ENCODE measurements at places on chromosomes 2 and 18. TPM values are rescaled to one million over a fixed set of nuclear protein-coding genes. Genes with fewer than 3 reads are reported as not detected.

The FBXO48 gene
- 1.3 TPM for total RNA-seq

The C2orf72 gene
- 1.3 TPM for total RNA-seq

The LHCGR gene
- total RNA-seq = 0.31 TPM

The AGXT gene
- total RNA-seq = 0.16 TPM

The LYG2 gene
- total RNA-seq = not detected

The KRTCAP3 gene
- 41.9 TPM for total RNA-seq

The MGAT5 gene
- 47.7 TPM for total RNA-seq

The KIF1A gene
- total RNA-seq = 279 TPM

DNA sequence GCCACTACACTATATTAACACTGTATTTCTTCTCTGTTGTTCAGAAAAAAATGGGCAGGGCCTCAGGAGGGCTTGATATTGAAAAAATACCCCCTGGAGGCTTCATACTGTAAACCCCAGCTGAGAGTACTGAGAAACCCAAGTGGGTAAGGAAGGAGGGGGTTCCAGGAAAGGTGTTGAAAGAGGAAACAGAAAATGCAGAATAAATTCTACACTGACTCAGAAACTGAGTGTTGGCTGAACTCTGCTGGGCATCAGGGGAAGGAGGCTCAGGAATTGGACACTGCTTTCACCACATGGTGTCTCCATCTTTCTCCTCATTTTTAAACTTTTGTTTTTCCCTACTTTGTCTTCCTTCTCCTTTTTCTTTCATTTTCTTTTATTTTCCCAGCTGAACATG is 253.7 kb downstream of the DYM start:
- H3K36me3 ChIP-seq = peaks cover 8% of the 10 kb centered on the region
- no peak overlapping the region for H3K4me3 ChIP-seq
- H3K4me1 ChIP-seq = 0 out of 2 replicates have a peak, but pooled peaks cover 2% of the 10 kb centered on the region
- no peak for DNase-seq

GRCh38 chr2:95327861-95328260 is 30.7 kb downstream of the KCNIP3 start:
- 0 out of 2 replicates have a peak, but pooled peaks cover 2% of the 10 kb centered on the region for H3K4me1 ChIP-seq
- H3K4me3 ChIP-seq = no peak overlapping the region
- H3K36me3 ChIP-seq = no peaks in the 10 kb centered on the region
- H3K27me3 ChIP-seq = no peaks in the 10 kb centered on the region

DNA sequence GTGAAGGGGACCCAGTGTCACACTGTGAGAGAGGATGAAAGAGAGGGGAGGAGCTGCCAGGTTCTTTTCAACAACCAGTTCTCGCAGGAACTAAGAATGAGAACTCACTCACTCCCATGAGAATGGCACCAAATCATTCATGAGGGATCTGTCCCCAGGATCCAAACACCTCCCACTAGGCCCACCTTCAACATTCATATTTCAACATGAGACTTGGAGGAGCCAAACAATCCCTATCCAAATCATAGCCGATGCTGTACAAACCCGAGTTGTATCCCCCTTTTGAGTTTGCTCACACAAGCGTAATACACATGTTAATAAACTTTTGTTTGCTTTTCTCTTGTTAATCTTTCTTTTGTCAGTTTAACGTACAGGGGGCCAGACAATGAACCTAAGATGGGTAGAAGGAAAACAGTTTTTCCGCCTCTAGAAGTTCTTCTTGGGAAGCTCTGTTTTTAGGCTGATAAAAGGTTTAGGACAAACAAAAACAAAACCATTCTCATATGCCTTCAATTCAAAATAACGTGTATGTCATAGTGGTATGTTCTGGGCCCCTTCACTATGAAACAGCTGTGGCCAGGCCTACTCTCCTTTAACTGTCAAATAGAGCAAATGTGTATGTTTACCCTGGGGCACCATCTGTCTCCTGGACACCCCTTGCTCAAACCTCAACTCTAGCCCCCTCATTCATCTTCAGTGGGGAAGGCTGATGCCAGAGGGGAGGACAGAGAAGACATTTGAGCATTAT is 9.1 kb upstream of the TMEM37 start:
- H3K36me3 ChIP-seq = peaks cover 21% of the 10 kb centered on the region
- peaks cover 18% of the 10 kb centered on the region for H3K27me3 ChIP-seq
- DNase-seq = no peak
- no peak overlapping the region for H3K4me3 ChIP-seq
- H3K27ac ChIP-seq = no peak overlapping the region
- H3K4me1 ChIP-seq = peaks cover 27% of the 10 kb centered on the region

DNA sequence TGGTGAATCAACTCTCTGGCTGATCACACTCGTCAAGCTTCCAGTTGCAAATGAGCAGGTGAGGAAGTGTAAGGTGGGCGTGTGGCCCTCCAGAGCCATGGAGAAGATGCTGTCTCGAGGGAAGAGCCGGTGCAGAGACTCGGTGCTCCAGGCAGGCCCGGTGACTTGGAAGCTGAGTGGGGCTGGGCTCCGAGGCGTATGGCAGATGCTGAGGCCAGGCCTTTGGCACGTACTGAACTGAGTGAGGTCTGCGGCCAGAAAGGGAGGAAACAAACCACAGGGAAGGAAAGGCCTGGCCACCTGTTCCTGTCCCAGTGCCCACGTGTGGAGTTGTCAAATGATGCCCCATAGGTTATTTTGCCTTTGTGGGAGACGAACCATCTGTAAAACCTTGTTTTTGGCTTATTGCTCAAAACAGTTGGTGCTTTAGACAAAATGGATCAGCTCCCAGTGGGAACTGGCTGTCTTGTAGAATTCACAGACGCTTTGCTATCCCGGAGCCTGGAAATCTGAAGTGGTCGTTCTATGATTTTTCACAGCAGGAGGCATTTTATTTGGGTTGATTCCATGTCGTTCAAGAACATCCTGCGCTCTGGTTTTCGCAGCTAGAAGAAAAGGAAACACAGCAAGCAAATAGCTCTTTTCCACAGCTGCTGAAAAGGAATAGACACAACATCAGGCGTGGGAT is 117.5 kb upstream of the TMEM18 start:
- no peak overlapping the region for H3K4me3 ChIP-seq
- peaks cover 13% of the 10 kb centered on the region for H3K4me1 ChIP-seq
- peak overlapping the region; percentile 83 for H3K27ac ChIP-seq
- DNase-seq = no peak
- H3K36me3 ChIP-seq = peaks cover 7% of the 10 kb centered on the region

DNA sequence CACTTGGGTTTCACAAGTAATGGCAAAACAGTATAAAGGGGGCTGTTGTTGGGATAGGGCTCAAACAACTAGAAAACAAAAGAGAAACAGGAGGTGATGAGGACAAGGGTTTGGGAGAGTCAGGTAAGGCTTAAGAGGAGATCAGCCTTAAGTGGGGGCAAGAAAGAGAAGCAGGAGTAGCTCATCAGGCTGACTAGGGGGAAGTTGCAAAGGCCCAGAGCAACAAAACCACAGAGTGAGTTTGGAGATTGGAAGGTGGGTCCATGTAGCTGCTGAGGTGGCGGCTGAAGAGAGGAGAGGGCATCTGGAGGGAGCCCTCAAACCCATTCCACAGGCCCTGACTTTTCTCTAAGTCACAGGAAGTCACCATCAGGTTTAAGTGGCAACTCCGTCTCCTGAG is 126.0 kb downstream of the MREG start:
- H3K27ac ChIP-seq = no peak overlapping the region
- DNase-seq = no peak
- no peaks in the 10 kb centered on the region for H3K4me1 ChIP-seq
- H3K36me3 ChIP-seq = no peaks in the 10 kb centered on the region

GRCh38 chr2:152406119-152406835 is 71.3 kb downstream of the FMNL2 start:
- H3K4me3 ChIP-seq = 0 out of 2 replicates have a peak overlapping the region, but pooled peaks have one; percentile 60
- H3K36me3 ChIP-seq = no peaks in the 10 kb centered on the region
- H3K27me3 ChIP-seq = no peaks in the 10 kb centered on the region
- H3K4me1 ChIP-seq = peaks cover 92% of the 10 kb centered on the region

GRCh38 chr18:7177116-7177744 is 53.7 kb upstream of the LRRC30 start:
- no peak overlapping the region for H3K4me3 ChIP-seq
- H3K27me3 ChIP-seq = no peaks in the 10 kb centered on the region
- peak; percentile 57 for DNase-seq
- H3K4me1 ChIP-seq = no peaks in the 10 kb centered on the region
- H3K36me3 ChIP-seq = no peaks in the 10 kb centered on the region

GRCh38 chr18:26307161-26307773 is 81.0 kb downstream of the TAF4B start:
- no peak for DNase-seq
- no peak overlapping the region for H3K4me3 ChIP-seq
- peaks cover 2% of the 10 kb centered on the region for H3K36me3 ChIP-seq

- peaks cover 2% of the 10 kb centered on the region for H3K4me1 ChIP-seq
- no peaks in the 10 kb centered on the region for H3K36me3 ChIP-seq
- no peak overlapping the region for H3K4me3 ChIP-seq
- H3K27ac ChIP-seq = no peak overlapping the region
These were observed 14.5 kb downstream of the CAPN14 start for GRCh38 chr2:31202833-31203232.

GRCh38 chr2:136098441-136098840 is 19.5 kb downstream of the CXCR4 start:
- no peak overlapping the region for H3K4me3 ChIP-seq
- H3K36me3 ChIP-seq = no peaks in the 10 kb centered on the region
- peaks cover 6% of the 10 kb centered on the region for H3K4me1 ChIP-seq
- DNase-seq = no peak
- no peaks in the 10 kb centered on the region for H3K27me3 ChIP-seq

DNA sequence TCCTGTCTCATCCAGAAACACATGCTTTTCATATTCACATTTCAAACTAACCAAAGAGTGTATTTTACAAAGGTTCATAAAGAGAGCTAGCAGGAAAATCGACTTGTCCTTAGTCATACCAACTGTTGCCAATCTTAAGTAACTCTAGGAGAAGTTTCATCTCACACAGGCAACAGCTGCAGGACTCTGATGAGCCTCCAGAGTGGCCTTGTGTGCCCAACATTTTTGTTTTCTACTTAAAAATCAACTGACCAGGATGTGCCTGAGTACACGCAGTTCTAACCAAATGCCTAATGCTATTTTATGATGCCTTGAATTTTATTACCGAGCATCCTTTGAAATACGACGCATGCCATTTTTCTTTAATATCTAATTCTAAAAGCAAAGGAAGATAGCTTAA is 595.9 kb upstream of the LRRTM4 start:
- H3K4me3 ChIP-seq = no peak overlapping the region
- no peaks in the 10 kb centered on the region for H3K4me1 ChIP-seq
- H3K27me3 ChIP-seq = no peaks in the 10 kb centered on the region

GRCh38 chr2:235516257-235516656 is 22.4 kb downstream of the AGAP1 start:
- peaks cover 39% of the 10 kb centered on the region for H3K4me1 ChIP-seq
- no peak overlapping the region for H3K4me3 ChIP-seq
- H3K27me3 ChIP-seq = no peaks in the 10 kb centered on the region
- DNase-seq = no peak
- peaks cover 24% of the 10 kb centered on the region for H3K36me3 ChIP-seq

DNA sequence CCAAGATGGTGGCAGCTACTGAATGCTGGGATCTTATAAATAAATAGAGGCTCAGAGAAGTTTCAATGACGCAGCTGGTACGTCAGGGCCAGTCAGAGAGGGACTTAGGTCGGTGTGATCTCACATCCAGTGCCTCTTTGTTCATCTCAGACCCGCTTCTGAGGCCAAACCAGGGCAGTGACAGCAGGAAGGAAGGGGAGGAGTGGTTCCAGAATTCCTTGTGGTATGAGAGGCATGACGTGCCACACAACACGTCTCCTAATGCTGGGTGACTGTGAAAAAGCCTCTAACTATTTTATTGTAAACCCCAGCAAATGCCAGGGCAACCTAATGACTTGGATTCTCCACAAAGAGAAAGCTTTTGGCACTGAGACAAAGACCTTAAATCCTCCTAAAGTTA is 423.3 kb downstream of the LPIN1 start:
- H3K36me3 ChIP-seq = no peaks in the 10 kb centered on the region
- no peaks in the 10 kb centered on the region for H3K27me3 ChIP-seq
- no peak for DNase-seq
- H3K27ac ChIP-seq = no peak overlapping the region
- H3K4me1 ChIP-seq = no peaks in the 10 kb centered on the region

- peaks cover 62% of the 10 kb centered on the region for H3K4me1 ChIP-seq
- peak overlapping the region; percentile 86 for H3K27ac ChIP-seq
- DNase-seq = no peak
- peaks cover under 1% of the 10 kb centered on the region for H3K27me3 ChIP-seq
- no peak overlapping the region for H3K4me3 ChIP-seq
These were observed 6.4 kb downstream of the STK17B start for GRCh38 chr2:196165016-196165415.

DNA sequence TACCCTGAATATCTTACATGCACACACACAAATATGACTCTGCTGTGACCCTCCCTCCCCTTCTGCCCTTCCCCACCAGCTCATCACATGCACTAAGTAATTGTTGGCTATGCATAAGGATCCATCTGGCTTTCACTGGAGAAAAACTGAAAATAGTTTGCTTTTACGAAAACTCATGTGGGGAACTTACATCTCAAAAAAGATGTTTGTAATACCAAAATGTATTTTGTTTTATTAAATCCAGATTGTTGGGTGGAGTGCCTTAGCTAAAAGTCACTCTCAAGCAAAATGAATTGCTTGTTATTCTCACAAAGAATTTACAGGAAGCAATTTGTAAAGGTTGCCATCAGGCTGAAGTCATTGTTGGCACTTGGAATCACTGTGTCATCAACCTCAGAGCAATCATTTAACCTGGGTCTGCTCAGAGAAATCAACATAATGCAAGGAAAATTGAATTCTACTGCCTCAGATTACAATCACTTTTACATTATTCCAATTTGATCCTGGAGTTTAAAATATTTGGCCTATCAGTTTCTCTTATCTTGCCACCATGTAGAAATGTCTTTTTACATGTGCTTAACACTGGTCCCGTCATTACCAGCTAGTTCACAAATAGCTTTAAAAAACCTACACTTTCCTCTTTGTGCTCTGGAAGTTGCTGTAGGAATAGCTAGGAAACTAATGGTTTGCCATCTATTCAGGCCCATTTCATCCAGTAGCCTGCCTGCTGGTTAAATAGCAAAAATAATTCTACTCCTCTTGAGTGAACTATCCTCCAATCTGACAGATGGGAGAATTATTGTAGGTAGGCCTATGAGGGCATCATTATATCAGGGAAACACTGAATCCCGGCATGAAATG is 90.3 kb upstream of the TMEM17 start:
- H3K27me3 ChIP-seq = no peaks in the 10 kb centered on the region
- H3K36me3 ChIP-seq = peaks cover 5% of the 10 kb centered on the region
- no peaks in the 10 kb centered on the region for H3K4me1 ChIP-seq
- no peak for DNase-seq

DNA sequence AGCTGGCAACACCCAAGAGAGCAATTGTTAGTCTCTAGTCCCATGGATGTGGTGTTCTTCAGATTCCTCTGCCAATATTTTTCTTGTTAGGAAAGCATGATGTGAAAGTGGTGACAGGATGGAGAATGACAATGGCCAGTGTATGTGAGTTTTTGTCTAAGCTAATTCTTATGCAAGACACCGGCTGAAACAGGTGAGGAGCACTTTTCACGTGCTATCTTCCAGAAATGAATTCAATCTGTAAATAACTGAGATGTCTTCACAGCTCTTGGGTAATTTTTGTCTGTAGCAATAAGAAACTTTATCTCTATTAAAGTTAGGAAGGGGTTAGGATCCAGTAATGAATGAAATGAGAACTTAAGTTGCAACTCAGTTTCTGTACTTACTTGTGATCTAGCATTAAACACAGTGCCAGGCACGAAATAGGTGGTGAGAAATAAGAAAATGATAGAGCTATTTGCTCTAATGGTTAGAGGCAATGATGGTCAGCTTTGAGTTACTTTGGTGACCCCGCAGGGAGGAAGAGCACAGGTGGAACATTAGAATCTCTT is 676 bp upstream of the AGPS start:
- peak overlapping the region; percentile 93 for H3K4me3 ChIP-seq
- peaks cover 8% of the 10 kb centered on the region for H3K27me3 ChIP-seq
- no peaks in the 10 kb centered on the region for H3K36me3 ChIP-seq
- peaks cover 28% of the 10 kb centered on the region for H3K4me1 ChIP-seq
- H3K27ac ChIP-seq = peak overlapping the region; percentile 57
- DNase-seq = no peak

All from WTC11 (cell line).